Uterus (tissue), 4 donors: ENCODE measurements at places on chromosomes 3 and 15.

GRCh38 chr15:82535566-82536408 is 4.5 kb downstream of the RPS17 start:
- DNase-seq, result no peak

DNA sequence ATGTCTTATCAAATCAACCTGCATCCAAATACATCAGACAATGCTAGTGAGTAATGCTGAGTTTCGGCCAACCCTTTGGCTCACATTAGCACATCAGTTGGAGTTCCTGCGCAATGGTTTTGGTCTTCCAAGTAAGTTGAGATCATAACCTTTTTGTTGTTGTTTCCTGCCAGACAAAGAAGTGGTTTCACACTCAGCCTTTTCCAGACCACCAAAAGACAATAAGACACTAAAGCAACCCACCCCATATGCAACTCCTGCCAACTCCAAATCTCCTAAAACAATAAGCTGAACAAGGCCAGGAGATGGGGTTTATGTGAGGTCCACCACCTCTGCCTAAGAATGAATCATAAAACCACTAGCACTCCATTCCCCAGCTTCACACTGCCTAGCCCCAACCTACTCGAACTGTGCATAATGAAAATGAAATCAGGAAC is 177.0 kb downstream of the ERC2 start:
- DNase-seq, result no peak

GRCh38 chr3:194003114-194004057 is 132.6 kb upstream of the HES1 start:
- DNase-seq, result peak; percentile 94

DNA sequence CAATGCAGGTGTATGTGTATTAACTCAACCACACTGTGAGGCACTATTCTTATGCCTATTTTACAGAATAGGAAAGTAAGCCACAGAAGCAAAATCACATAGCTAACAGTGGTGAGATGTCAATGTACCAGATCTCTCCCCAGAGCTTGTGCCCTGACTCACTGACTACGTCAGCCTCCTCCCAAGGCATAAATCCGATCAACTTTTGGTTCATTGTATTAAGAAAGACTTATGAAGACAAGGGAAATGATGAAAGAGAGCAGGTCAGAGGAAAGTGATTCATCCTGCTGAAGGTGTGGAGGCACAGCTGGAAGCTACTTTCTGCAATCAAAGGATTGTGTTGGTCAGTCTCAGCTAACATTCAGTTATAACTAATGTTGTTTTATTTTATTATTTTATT is 33.0 kb upstream of the SV2B start:
- no peak for DNase-seq

DNA sequence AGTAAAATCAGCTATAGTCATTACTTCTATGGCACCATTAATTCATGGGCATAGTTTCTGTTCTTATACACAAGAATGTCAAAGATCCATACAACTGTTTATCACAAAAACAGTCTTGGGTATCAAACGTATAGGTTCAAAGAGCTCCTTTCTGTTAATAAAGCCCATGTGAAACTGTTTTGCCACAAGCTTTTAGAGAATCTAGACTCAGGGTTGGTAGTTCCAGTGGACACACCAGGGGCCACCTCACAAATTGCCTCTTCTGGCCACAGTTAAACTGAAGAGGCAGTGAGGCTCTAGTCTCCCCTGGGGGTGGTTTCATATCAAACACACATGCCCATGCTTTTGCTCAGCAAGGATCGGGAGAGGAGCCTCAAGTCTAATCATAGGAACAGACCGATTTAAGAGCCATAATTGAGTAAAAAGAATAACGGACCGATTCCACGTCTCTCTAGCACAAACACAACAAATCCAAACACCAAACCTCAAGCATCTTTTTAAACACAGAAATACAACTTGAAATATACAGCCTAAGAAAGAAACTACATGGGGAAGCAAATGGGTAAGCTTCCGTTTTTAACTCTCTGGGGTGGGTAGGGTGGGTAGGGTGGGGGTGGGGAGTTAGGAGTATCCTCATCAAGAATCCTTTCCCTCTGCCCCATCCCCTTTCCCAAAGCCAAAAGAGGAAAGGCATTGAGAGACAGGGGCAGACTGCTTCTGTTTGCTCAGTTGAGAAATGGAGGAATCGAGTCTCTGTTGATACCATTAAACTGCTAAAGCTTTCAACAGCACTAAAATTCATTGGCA is 443.3 kb downstream of the MAGI1 start:
- DNase-seq, result no peak

GRCh38 chr3:13352621-13353131 is 67.4 kb downstream of the NUP210 start:
- DNase-seq, result no peak

DNA sequence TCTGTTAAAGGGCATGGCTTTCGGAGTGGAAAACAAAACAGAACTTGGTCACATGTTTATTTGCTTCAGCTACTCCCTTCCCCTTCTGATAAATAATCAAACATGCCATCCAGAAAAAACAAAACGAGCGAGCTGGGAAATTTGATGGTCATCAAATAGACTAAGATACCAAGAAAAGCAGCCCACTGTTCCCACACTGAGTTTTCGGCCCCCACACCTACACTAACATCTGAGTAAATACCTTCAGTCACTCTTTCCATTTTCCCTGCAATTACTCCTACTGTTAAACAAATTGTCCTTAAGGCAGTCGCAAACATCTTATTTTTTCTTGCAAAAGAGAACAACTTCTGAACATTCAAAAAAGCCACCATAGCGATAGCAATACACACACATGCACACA is 454.6 kb downstream of the FOXP1 start:
- no peak for DNase-seq

DNA sequence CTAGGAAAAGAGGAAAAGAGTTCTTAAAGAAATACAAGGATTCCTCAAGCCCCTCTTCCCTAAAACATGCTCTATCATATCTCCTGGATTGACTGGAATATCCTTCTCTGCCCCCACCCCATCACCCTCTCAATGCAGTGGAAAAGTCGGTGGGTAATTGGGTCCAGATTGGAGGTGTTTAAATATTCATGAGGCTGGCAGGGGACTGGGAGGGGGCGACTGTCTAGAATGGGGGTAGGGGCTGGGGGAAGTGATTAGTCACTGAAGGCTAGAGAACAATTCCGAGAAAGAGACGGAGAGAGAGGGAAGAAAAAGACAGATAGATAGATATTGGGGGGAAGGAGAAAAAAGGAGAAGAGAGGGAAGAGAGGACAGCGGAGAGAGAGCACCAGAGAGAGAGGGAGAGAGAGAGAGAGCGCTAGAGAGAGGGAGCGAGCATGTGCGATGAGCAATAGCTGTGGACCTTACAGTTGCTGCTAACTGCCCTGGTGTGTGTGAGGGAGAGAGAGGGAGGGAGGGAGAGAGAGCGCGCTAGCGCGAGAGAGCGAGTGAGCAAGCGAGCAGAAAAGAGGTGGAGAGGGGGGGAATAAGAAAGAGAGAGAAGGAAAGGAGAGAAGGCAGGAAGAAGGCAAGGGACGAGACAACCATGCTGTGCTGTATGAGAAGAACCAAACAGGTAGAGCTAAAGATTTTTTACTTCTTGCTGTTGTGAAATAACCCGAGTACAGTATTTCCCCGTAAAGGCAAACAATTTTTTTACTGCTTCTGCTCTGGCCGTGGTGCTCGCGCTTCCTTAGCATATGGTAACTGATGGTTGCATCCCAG is at the start of gene GAP43:
Gene GAP43 (plus strand): TSS at position 467 of the 825 bp plus-strand sequence. CDS start 180 bp downstream, at position 647.
- DNase-seq, result peak; percentile 22
